ENCODE measurements at places on chromosomes 12 and 14. TPM values are rescaled to one million over a fixed set of nuclear protein-coding genes. Genes with fewer than 3 reads are reported as not detected.

The FLRT2 gene
- not detected for total RNA-seq

GRCh38 chr12:12636641-12637040 lies 25.0 kb downstream of the CREBL2 start:
- no peak for DNase-seq

DNA sequence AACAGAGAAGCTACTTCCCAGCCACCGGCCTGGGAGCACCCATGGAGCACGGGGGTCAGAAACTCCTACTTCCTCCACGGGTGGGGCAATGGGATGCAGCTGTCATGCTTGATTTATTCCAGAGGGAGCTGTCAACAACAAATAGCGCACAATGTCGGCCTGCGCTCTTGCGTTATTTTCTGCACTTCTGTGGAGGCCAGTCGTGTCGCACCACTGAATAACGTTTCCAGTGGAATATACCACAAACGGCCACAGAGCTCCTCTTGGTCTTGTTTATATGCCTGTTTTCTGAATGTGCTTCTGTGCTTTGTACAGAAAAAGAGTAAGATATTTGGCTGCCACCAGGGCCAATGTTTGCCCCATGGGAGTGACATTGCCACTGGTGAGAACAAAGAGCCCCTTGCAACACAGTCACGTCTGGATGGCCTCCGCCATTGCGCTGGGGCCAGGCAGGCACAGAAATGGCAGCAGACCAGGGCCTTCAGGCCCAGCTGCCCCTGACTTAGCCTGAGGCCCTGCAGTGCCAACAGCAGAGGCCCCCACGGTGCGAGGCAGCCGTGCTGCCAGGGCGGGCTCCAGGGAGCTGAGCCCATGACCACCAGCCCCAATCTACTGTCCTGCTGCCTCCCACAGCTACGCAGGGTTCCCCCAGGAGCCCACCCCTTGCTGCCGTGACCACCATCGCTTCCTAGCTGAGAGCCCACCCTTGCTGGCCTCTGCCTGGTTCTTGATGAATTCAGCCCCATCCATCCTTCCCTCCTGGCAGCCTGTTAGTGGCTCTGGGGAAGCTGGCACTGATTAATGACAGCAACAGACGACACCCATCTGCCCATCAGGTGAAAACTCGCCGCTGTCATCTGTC lies 28.9 kb upstream of the TMEM179 start:
- DNase-seq = no peak

GRCh38 chr14:37157987-37158386 lies 14.4 kb downstream of the SLC25A21 start:
- no peak for DNase-seq

The KRT1 gene
- not detected for total RNA-seq

The KRT82 gene
- total RNA-seq = not detected

The DEGS2 gene
- 94.2 TPM for total RNA-seq

The TAS2R50 gene
- total RNA-seq = 0.26 TPM

The HOXC10 gene
- 1.7 TPM for total RNA-seq

The SAMD15 gene
- 0.23 TPM for total RNA-seq

- no peak for DNase-seq
Measured at GRCh38 chr12:55060470-55060869, 40.7 kb downstream of the NEUROD4 start.

DNA sequence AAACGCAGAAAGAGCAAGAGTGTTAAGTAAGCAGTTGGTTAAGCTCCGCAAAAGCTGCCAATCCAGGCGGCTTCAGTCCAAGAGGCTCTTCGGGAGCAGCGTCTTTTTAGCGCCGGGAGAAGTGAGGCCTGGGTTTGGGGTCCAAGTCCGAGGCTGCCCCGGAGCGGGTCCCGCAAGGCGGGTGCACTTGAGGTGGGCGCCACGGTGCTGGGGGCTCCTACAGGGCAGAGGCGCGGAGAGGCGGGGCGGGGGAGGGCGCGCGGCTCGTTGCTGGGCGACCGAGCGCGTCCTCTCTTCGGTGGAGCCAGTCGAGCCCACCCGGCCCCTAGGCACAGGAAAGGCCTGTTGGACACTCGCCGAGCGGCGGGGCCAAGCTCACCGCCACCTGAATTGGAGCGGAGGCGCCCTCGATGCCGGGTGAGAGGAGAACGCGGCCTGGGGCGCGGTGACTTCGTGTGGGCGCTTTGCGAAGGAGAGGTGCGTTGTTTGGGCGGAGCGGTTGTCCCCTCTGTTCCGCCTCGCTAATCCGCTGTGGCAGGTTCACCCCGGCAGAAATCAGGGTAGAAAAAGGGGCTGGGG lies 15.6 kb downstream of the TTC6 start:
- DNase-seq = no peak

The KRT5 gene
- not detected for total RNA-seq

Data from HT-29 (cell line).